ENCODE measurements at places on chromosomes 2 and 18.

- DNase-seq, result no peak
Measured at GRCh38 chr2:199984755-199985154, 29.4 kb downstream of the MAIP1 start.

GRCh38 chr2:174344716-174345461 is 10.1 kb downstream of the SP9 start:
- no peak for DNase-seq

GRCh38 chr18:62781893-62782292 is 66.6 kb downstream of the PHLPP1 start:
- DNase-seq, result no peak

DNA sequence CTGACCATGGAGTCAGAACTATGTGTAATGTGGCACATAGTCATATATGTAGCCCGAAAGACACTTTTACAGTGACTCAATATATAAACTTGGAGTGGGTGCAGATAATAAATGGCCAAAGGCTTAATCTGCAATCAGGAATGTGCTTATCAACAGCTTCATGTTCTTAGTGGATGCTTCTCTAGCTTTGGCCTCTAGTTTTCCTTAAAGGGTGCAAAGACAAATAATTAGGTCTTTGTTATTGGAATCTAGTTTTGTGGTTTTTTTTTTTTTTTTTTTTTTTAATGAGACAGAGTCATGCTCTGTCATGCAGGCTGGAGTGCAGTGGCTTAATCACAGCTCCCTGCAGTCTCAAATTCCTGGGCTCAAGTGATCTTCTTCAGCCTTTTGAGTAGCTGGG is 625.6 kb downstream of the EPHA4 start:
- no peak for DNase-seq

- no peak for DNase-seq
Measured at GRCh38 chr2:216838151-216838550, 21.7 kb downstream of the TNP1 start.

GRCh38 chr2:5594249-5594695 is 97.9 kb upstream of the SOX11 start:
- no peak for DNase-seq

GRCh38 chr2:66059332-66059731 is 375.6 kb upstream of the MEIS1 start:
- DNase-seq, result no peak

GRCh38 chr2:143550500-143550899 is 421.3 kb downstream of the ARHGAP15 start:
- DNase-seq, result no peak

DNA sequence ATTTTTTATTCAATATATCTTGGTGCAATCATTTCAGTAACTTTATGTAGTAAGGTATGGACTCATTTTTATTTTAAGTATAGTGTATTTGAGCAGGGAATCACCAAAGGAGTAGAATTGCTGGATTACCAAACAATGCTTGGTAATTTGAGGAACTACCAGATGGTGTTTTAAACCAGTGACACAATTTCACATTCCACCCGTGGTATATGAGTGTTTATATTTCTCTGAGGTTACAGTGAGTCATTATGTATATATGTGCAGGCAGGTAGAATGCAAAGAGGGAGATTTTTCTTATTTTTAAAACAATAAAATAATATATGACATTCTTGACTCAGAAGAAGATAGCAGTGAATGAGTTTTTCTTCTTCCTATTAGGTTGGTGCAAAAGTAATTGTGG is 596.9 kb downstream of the DCC start:
- no peak for DNase-seq

- DNase-seq, result no peak
Measured at GRCh38 chr2:99819766-99820165, 322.6 kb downstream of the AFF3 start.

DNA sequence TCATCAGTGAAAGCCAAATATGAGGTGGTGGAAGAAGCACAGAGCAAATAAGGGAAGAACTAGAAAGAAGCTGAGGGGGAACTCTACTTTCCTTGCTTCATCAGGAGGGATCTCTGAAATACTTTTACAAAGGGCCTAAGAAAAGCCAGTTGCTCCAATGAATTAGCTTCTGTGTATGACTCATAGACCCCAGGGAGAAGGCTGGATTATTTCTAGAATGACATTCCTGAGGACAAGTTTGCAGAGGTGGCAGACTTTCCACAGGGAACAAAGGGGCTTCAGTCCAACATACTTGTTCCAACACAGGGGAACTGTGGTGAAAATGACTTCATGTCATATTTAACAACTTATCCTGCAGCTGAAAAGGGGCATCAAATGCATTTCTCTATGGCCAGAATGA is 29.0 kb downstream of the DOK1 start:
- DNase-seq, result no peak

DNA sequence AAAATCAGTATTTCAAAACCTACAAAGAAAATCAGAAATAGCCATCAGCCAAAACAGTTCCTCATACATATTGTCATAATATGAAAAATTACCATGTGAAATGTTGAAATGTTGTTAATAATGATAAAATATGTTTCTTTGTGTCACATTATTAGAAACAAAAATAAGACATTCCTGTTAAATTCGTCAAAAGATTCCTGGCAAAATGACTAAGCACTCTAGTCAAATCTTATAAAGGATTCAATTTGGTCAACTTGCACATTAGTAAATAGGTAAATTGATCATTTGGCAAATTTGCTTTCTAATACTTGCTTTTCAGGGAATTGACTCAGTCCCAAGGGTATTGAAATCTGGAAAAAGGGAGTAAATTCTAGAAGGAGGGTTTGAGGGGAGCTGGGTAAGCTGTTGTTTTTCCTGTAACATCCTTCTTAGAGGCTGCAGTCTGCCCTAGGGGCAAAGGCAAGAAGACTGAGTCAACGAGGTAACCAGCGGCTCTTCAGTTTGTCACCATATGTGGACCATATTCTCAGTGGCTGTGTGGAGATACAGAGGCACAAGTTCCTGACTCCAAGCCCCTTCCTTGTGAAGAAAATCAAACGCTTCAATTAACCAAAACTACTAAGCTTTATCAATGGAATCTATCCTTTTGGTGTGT is 482.3 kb downstream of the TNS1 start:
- no peak for DNase-seq

- DNase-seq, result no peak
Measured at GRCh38 chr2:162769066-162769465, 69.5 kb downstream of the KCNH7 start.

- DNase-seq, result no peak
Measured at GRCh38 chr2:160271171-160272086, 71.4 kb upstream of the ITGB6 start.

- no peak for DNase-seq
Measured at GRCh38 chr2:45169339-45170190, 160.3 kb upstream of the SIX2 start.

GRCh38 chr2:225030203-225030602 is 12.1 kb downstream of the DOCK10 start:
- no peak for DNase-seq

DNA sequence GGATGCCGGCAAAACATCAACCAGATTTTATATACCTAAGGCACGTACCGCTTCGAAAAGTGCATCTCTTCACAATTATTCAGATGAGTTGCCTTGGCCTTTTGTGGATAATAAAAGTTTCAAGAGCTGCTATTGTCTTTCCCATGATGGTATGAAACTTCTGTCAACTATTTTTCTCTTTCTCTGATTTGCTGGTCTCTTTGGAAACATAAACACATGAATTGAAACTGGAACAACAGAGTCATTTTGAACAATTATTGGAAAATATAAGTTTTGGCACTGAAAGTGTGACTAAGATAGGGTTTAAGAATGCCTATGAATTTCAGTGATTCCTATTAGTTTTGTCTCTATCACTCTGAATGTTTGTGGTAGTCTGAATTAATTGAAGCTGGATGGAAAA is 109.9 kb downstream of the DPP4 start:
- DNase-seq, result no peak

GRCh38 chr2:229169751-229170150 is 101.3 kb downstream of the PID1 start:
- no peak for DNase-seq

DNA sequence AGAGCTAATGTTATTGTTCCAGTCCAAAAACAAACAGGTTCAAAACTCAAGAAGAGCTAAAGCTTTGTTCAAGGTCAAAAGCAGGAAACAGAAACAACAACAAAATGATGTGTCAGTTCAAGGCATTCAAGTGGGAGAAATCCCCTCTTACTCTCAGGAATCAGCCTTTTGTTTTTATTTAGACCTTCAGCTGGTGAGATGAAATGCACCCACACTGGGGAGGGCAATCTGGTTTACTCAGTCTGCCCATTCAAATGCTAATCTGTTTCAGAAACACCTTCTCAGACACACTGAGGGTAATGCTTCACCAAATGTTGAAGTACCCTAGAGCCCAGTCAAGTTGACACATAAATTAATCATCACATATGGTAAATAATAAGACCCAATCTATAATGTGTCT is 150.6 kb downstream of the TMX3 start:
- no peak for DNase-seq

GRCh38 chr2:109647636-109648035 is 33.5 kb downstream of the SOWAHC start:
- no peak for DNase-seq

- no peak for DNase-seq
Measured at GRCh38 chr2:106339609-106340008, 128.6 kb downstream of the RGPD3 start.

DNA sequence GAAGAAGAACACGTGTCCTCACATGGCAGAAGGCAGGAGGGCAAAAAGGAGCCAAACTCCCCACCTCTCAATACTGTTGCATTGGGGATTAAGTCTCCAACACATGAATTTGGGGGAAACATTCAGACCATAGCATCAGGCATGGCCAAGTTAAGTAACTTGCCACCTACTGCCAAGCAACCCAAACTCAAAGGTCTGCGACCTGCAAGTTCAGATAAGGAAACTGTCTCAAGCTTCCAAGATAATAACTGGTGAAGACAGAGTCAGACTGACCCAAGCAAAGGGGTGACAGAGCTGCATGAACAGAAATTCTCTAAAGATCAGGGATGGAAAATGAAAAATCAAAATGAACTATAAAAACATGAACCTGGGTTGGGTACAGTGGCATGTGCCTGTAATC is 188.7 kb upstream of the SIX3 start:
- no peak for DNase-seq

DNA sequence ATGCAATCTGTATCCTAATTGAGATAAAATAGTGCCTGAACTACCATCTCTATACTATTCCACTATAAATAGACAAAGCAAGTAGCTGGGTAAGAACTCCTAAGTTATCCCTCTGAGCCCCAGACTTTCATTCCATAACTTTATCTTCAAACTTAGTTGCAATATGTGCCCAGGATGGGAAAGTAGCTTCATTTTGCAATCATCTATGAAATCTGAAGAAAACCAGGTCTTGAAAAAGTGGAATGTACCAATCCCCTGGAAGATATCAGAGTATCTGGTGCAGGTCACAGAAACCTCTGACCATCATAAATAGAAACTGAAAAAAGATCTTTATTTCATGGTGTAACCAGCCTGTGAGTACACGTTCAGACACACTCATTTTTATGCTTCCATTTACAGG is 78.1 kb upstream of the TMEM178A start:
- DNase-seq, result no peak

GRCh38 chr2:174072069-174072468 is 106.9 kb upstream of the SP3 start:
- DNase-seq, result no peak

GRCh38 chr18:74525741-74526140 is 8.6 kb upstream of the CNDP1 start:
- DNase-seq, result no peak

DNA sequence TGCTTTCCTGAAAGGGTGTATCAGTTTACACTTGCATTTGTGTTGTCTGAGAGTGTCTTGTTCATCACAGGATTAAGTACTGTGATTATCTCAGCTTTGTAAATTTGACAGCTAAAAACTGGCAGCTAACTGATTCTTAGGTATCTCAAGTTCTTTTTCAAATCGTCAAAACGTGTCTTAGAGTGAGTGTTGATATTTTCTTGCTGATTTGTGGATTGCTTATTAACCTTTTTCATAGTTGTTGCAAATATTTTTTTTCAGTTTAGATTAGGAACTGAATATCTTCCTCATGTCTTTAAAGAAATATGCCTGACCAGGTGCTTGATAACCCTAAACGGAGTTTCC is 41.9 kb downstream of the LRRFIP1 start:
- no peak for DNase-seq

DNA sequence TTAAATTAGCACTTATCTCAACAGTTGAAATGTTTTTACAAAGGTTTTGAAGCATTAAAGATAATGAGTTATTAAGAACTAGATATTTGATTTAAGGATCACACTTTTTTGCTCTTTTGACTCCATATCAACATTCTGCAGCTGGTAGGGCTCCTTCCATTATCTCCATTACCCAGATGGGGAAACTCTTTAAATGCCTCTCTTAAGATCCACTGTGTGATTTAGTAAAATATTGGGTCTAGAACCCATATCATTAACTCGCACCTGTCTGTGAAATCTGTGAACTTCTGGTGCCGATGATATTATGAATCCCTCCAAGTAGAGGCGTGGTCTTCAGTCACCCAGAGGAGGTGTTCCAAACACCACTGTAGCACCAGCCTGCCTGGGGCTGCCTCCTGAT is 466.2 kb downstream of the TSN start:
- DNase-seq, result no peak

DNA sequence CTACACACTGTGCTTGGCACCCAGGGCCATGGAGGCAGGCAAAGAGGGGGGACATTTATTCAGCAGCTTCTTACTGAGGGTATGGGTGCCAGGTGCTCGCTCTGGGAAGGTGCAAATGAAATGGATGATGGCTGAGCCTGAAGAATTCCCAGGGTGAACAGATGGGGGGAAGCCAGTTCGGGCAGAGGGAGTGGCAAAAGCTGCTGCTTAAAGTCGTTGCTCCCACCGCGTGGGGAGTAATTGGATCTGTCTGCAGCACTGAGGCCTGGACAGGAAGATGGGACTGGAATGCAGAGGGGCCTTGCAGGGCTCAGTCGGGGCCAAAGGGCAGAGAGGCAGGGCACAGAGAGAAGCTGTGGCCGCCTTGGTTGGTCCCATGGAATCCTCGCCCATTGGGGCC is 51.2 kb downstream of the NEDD4L start:
- DNase-seq, result no peak

GRCh38 chr2:192230889-192231453 is 36.2 kb upstream of the TMEFF2 start:
- no peak for DNase-seq

DNA sequence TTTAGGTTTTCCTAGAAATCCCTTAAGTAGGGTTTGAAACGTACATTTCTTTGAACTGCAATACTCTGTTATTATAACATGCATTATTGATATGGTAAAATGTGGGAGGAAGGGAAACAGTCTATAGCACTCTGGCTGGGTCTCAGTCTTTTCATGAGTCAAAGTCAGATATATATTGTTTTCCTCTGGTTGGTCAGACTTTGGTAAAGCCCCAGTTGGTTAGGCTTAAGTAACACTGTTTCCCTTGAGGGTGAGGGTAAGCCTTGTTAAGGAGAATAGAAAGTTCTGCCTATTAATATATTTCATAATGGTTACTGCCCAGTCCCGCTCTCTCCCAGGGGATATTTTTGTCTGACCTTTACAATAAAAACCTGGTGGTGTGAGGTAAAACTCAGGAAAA is 44.7 kb upstream of the TNP1 start:
- no peak for DNase-seq

- DNase-seq, result no peak
Measured at GRCh38 chr18:70044632-70045031, 97.0 kb upstream of the CD226 start.

- DNase-seq, result no peak
Measured at GRCh38 chr2:169086893-169087467, 17.6 kb downstream of the DHRS9 start.
